Stimulated activated CD4-positive, alpha-beta T cell treated with anti-CD3 and anti-CD28 coated beads, Interleukin-1b, Interleukin-23, amount 100 ng/mL, for 24 hours (primary cell): ENCODE measurements at places on chromosomes 3 and 15.
A peak's percentile ranks its signal among the peaks of the same experiment; 100 is the strongest.

GRCh38 chr3:157465741-157466140, 29.1 kb downstream of the PTX3 start:
- no peak for DNase-seq

DNA sequence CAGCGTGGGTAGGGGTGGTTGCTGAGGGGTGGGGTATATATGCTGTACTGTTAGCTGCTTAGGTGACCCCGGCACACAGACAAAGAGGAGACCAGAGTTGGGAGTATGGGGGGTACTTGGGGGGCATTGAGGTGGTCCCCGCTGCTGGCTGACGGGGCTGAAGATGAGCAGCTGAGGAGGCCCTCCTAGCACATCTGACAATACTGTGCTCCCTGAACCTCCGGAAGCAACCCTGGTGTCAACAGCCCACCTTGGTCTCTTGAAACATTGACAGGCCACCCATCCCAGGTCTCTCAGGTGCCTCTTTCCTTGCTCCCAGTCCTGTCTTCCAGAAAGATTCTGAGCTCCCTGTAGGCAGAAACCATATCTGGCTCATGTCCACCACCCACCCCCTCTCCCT, 19.2 kb upstream of the SEMA3F start:
- no peak for DNase-seq

GRCh38 chr3:142597906-142598305, 1.7 kb downstream of the PLS1 start:
- no peak for DNase-seq

DNA sequence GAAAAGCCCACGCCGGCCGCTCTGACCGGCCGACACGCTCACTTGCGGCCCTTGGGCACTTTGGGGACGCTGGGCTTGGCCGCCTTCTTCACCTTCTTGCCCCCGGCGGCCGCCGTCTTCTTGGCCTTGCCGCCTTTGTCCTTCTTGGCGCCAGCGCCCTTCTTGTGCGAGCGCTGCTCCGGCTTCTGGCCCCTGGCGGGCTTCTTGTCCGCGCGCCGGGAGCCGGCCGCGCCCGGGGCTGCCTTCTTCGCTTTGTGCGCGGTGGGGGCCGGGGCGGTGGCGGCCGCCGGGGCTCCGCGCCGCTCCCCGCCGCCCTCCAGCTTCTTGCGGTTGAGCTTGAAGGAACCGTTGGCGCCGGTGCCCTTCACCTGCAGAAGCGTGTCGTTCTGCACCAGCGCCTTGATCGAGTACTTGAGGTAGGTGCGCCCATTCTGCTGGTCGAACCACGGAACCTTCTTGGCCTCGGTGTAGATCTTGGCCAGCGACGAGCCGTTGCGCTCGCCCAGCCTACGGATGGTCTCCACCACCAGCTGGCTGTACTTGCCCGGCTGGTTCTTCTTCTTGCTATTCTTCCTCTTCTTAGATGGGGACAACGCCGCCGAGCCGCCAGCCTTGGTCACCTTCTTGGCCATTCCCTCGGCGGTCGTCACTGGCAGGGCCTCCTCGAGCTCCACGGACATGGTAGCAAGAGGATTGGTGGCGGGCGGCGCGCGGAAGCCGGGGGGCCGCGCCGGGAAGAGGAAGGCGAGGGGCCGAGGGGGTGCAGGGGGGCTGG, 36.7 kb downstream of the HMCES start:
- DNase-seq: peak; percentile 18

- DNase-seq: no peak
These were observed 61.1 kb downstream of the KCNAB1 start for GRCh38 chr3:156181509-156181908.
